ENCODE measurements at places on chromosomes 6 and 20.
A peak's percentile ranks its signal among the peaks of the same experiment; 100 is the strongest.

DNA sequence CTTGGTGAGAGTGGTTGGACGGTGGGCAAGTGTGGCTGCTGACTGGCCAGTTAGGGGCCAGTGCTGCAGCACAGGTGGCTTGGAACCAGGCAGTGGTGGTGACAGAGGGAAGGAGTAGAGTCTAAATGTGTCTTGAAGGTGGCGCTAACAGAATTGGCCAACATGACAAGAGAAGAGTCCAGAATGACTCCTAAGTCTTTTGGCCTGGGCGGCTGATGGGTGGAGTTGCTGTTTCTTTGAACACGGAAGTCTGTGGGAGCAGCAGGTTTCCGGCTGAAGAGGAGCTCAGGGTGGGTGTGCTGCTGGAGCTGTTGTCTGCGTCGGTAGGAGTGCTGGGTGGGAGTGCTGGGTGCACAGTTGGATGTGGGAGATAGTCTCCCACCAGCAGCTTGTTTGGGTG is 10.1 kb downstream of the LSM14B start:
- DNase-seq: no peak

DNA sequence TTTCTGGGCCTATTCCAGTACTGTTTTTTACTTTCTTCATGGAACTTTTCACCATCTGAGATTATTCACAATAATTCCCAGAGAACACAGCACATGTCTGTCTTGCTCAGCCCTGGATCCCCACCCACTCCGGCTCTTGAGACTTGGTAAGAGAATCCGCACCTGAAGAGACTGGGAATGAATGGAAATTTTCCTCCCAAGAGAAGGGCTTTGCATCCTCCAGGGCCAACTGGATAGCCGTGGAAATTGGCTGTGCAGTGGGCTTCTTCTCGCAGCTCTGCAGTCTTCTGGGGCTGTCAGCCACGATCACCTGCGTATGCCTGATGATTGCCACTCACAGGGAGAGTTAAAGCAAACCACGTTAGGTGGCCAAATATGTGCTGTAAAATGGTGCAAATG is 159.1 kb downstream of the THBS2 start:
- DNase-seq: no peak

DNA sequence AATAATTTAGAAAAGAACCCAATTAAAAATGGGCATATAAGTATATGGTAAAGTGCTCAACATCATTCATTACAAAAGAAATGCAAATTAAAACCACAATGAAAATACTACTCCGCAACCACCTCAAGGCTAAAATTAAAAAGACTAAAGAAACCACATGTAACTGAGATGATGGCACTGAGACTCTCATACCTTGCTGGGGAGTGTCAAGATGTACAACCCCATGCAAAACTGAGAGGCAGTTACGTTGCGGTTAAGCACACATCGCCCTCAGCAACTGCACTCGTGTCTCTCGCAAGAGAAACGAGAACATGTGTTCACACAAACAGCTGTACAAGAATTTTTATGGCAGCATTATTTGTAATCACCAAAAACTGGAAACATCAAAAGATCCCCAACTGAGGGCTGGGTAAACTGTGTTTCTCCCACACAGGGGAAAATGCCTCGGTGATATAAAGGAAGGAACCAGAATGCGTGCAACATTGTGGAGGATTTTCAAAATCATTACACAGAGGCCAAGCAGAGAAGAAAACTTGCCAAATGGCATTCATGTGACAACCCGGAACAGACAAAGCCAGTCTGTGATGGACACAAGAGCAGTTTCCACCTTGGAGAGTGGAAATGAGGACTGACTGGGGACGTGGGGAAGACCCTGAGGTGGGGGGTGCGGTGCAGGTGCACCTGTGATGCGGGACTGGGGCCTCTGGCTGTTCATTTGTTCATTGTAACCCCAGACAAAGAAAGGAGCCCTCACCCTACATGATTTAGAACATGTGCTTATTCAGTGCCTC is 144.9 kb downstream of the WDR27 start:
- DNase-seq: no peak

- no peak for DNase-seq
Observed at GRCh38 chr20:44001667-44002596, 87.3 kb downstream of the TOX2 start.

- no peak for DNase-seq
Observed at GRCh38 chr6:74901576-74901975, 304.3 kb downstream of the COL12A1 start.

- no peak for DNase-seq
Observed at GRCh38 chr6:31927242-31927862, at the start of gene C2. Gene C2, plus strand, starts transcription at chr6:31927717. Its CDS starts 36 bp downstream, at chr6:31927753.

GRCh38 chr6:119322034-119322433 is 27.5 kb downstream of the MAN1A1 start:
- DNase-seq: no peak

DNA sequence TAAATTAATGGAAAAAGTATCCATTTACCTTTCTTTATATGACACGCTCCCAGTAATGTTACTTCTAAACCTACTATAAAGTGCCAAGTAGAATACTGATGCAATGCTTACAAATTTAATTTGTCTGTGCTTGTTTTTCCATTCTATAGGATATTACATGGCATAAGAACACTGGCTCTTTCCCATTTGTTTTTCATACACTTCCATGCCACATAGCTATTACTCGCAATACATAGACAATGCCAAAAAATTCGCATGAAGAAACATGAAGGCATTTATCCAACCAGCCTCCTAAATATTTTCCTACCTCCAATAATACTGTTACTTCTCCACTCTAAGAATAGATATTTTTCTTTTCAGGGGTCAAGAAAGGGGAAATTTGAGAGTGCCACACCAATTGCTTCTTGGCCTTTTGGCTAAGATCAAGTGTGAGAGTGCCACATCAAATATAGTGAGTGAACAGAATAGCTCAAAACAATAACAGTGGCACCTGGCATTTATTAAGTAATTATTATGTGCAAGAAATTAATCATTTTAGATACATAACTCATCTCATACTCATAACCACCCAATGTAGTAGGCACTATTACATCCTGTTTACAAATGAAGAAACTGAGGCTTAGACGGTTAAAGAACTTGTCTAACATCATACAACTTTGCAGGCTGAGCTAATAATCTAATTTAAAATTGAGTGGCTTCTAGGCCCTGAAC is 845 bp upstream of the DST start:
- DNase-seq: no peak

DNA sequence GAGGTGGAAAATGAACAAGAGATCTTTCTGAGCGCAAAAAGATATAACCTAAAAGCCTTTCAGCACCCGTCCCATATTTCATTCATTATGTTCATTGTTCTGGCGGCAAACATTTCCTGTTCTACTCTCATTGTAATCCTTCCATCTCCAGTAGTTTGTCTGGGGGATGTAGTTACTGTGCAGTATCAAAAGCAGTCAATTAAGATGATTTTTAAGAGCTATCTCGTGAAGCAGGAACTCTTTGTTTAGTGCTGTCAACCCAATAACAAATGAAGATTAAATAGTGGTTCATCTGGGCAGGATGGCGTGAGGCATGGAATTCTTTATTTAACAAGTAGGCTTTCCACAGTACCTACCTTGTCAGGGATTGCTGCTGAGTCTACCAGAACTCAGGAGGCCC is 876.7 kb downstream of the HACE1 start:
- DNase-seq: no peak

GRCh38 chr6:7587631-7588100 is 2.3 kb upstream of the SNRNP48 start:
- no peak for DNase-seq

DNA sequence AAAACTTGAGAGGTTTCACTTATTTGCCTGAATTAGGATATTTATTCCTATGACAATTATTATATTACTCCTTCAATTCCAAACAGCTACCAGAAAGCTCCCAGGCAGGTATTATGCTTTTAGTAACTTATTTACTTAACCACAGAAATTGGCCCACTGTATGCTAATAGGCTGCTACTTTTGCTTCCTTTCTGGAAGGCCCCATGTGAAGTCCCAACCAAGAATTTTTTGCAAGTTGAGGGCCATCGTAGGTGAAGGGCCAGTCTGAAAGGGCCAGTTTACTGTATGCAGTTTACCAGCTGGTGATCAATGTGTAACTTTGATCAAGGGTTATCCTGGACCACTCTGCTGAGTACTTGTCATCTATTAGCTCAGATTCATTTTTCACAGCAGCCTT is 45.0 kb downstream of the EDN1 start:
- no peak for DNase-seq

GRCh38 chr6:131995917-131996316 is 44.7 kb upstream of the CCN2 start:
- no peak for DNase-seq

DNA sequence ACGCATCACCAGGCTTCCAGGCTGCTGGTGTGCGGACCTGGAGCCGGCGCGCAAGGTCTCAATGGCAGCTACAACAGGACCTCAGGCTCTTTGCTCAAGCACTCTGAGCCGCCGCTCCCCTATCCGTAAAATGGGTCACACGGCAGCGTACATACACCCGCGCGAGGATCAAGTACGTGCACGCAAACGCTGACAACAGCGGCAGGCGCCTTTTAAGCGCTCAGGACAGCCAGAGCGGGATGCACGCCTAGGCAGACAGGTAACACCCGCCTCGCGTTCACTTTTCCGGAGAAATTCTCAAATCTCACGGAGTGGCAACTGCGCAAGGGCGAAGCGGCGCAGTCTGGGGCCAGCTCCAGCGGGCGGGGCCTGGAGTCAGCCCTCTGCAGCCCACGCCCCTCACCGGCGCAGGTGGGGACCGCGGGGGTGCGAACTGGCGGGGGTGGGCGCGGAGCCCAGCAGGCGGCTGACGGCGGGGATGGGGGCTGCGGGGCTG is 535 bp downstream of the EXOC2 start:
- peak; percentile 55 for DNase-seq

GRCh38 chr6:53347250-53347920 is 1.4 kb downstream of the ELOVL5 start:
- no peak for DNase-seq

- DNase-seq: no peak
Observed at GRCh38 chr6:18632670-18633410, 245.7 kb downstream of the RNF144B start.

GRCh38 chr20:32544893-32545840 is 40.0 kb downstream of the NOL4L start:
- no peak for DNase-seq

GRCh38 chr6:114062199-114062598 is 91.3 kb upstream of the HDAC2 start:
- no peak for DNase-seq

- DNase-seq: no peak
Observed at GRCh38 chr6:75344455-75344854, 59.9 kb upstream of the TMEM30A start.

GRCh38 chr20:16393297-16393696 is 180.0 kb downstream of the KIF16B start:
- DNase-seq: no peak

GRCh38 chr6:45647341-45648261 is 269.9 kb upstream of the SUPT3H start:
- DNase-seq: no peak

DNA sequence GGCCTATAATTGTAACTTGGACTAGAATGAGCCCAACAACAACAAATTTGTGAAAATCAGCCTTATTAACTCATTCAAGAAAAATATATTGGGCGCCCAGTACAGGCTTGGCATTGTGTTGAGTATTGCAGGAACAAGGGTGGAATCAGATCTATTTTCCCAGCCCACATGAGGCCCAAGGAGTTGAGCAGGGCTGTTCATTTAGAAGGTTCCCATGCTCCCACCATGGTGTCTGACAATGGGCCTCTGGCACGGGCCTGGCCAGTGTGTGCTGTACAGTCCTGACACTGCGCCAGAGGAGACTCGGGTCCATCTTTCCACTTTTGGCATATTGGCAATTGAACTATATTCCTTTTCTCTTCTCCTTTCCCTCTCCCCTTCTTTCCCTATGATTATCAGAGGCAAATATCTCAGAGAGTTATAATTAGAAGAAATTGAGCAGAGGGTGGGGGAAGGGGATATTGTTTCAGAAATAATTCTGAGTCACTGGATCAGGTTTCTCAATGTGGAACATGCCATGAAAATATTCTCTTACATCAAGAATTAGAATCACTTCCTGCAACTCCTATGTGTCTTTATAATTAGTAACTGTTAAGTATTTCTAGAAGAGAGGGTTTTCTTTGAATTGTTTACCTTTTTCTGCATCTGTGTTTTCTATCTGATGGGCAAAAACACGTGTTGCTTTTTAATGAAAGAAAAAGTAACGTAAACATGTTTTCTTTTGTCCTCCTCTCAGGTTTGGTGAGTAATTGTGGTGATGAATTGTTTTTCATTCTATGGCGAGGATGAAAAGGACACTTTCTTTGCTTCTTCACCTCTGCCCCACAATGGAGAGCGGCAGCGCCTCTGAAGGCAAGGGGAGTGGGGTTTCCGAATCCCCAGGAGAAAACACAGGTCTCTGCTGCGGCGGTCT is 209.4 kb downstream of the FOXA2 start:
- no peak for DNase-seq

GRCh38 chr6:149060300-149060984 is 257.1 kb upstream of the TAB2 start:
- no peak for DNase-seq

- no peak for DNase-seq
Observed at GRCh38 chr20:63691711-63692435, 4.6 kb upstream of the TNFRSF6B start.
